ENCODE measurements at places on chromosomes 1 and 21.

- DNase-seq, result no peak
Measured at GRCh38 chr1:26761217-26761616, 26.5 kb upstream of the PIGV start.

GRCh38 chr1:226978432-226979114 is 38.5 kb downstream of the COQ8A start:
- DNase-seq, result no peak

DNA sequence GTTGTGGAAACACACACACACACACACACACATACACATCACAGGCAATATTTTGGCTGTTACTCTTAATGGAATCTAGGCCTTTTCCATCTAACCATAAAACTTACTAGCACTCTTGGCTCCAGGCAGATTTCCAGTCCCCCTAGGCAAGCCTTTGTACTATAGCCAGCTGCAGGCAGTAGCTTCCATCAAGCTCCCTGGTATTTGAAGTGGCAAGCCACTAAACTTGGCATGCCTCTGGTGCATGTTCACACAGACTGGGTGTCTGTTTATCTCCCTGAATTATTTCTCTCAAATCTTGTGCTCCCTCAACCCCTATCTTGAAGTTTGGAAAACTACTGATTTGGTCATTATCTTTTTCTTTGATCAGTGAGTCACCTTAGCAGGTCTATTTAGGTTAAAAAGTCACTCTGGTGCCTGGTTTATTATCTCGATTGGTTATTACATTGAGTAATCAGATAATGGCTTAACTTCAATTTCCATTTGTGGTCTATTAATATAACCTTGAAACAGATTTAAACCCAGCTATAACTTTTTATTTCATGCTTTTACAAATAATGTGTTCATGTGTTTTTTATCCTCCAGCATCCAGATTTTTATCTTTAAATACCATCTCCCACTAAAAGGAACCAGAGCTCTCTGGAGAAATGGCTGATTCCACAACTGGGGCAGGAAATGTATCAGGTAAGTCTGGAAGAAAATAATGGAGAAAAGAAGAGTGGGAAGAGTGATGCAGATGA is 2.7 kb upstream of the RBM15 start:
- DNase-seq, result peak; percentile 73

GRCh38 chr1:152160576-152160975 is 1.5 kb upstream of the RPTN start:
- DNase-seq, result no peak

GRCh38 chr1:147721716-147722115 is 38.7 kb downstream of the GJA5 start:
- DNase-seq, result peak; percentile 46

DNA sequence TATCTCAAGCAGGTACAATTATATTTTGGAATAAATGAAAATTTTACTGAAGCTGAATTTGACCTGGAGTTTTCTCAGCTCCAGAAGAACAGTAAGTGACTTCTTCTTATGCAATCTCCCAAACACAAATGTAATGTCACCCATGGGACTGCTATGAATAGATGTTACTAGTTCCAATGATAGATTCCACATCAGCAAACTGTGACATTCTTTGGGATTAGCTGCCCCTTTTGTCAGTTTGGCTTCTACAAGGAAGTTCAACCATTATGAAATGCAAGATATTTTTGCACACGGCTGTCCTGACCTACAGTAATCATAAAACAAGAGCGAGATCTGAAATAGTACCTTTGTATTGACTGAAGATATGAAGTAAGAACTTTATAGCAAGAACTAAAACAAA is 27.8 kb upstream of the TSNAX start:
- DNase-seq, result no peak
